ENCODE measurements at places on chromosomes 2 and 18.

DNA sequence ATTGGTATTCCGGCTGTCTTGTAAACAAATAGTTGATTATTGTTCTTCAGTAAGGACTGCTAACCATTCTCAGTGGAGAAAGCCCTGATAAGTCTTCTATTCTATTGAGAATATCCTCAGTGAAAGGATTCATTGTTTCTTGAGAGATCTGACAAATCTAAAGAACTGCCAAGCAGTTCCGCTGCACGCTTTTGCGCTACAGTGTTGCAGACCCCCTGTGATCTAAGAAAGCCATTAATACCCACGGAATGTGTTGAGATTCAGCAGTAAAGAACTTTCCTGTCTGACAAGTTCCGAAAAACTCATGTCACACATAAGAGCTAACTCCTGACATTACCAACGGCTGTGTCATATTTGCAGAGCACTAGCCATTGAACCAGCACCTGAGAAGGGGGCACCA is 63.8 kb downstream of the ZNF236 start:
- no peak overlapping the region for H3K4me3 ChIP-seq
- H3K27me3 ChIP-seq = no peaks in the 10 kb centered on the region
- no peak overlapping the region for H3K27ac ChIP-seq
- H3K36me3 ChIP-seq = peaks cover 80% of the 10 kb centered on the region
- no peaks in the 10 kb centered on the region for H3K4me1 ChIP-seq
- no peak for DNase-seq

DNA sequence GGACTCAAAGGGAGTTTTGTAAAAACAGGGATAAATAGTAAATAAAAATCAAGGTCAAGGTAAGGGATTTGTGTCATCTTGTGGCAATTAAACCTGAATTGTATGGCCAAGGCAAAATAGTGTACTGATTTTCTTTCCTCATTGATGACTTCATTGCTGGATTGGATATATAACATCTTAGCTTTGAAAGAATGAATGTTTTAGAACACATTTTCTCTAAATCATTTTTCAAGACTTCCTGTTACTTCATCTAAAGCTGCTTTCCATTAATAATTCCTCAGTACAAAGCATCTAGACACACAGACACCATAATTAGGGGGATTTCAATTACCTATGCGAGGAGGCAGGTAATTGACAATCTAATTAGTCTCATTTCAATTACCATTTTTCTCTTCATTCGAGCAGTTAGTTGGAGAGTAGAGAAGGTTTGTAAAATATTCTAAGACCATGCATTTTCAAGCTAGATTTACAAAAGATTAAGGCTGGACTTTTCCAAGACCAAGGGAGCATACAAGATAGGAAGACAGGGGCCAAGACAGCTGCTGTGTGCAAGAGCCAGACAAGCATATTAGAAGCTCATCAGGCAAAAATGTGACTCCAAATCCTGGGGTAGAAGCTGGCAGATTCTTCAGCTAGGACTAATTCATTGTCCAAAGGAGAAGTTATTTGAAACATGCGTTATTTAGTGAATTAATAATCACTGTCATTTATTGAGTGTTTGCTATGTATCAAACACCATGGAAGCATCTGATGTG is 253.6 kb downstream of the EPHA4 start:
- H3K27me3 ChIP-seq = peaks cover 38% of the 10 kb centered on the region
- H3K27ac ChIP-seq = no peak overlapping the region

DNA sequence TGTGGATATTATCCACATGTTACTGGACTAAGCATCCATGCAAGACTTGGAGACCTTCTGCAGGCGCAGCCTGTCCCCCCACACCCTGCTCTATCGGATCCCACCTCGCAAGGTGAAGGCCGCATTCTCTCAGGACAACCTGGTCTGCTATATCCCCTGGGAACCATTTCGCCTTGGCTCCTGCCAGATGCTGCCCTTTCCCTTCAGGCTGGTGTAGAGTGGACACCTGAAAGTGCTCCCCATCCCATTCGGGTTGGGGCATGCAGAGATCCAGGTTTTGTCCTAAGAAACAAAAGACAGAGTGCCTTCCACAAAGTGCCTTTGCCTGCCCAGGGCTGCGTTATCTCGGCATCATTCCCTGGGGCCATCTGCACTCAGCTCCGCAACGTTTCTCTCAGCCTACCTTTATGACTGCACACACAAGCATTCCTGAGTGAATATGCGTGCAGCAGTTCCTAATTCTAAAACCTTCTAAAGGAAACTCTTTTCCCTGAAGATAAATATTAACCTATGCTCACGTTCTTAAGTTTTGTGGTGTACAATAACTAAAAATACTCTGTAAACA is 20.5 kb downstream of the FHL2 start:
- H3K27ac ChIP-seq = peak overlapping the region; percentile 85
- peaks cover 99% of the 10 kb centered on the region for H3K4me1 ChIP-seq
- H3K27me3 ChIP-seq = no peaks in the 10 kb centered on the region
- no peak for DNase-seq

- no peaks in the 10 kb centered on the region for H3K36me3 ChIP-seq
- no peak overlapping the region for H3K27ac ChIP-seq
- no peaks in the 10 kb centered on the region for H3K4me1 ChIP-seq
- no peak for DNase-seq
- no peaks in the 10 kb centered on the region for H3K27me3 ChIP-seq
Measured at GRCh38 chr2:58957188-58957840, 716.2 kb upstream of the FANCL start.

All from left ventricle myocardium inferior (tissue), 1 donor.